Thoracic aorta (tissue), 2 donors: ENCODE measurements at places on chromosomes 5 and 9. TPM values are rescaled to one million over a fixed set of nuclear protein-coding genes. Genes with fewer than 3 reads are reported as not detected.

GRIN1 gene
- total RNA-seq = not detected

CCDC112 gene
- 11.1 TPM for total RNA-seq

GRCh38 chr5:170429014-170429413, 39.8 kb upstream of the KCNMB1 start:
- H3K4me1 ChIP-seq = no peaks in the 10 kb centered on the region
- H3K27ac ChIP-seq = no peak overlapping the region
- H3K36me3 ChIP-seq = no peaks in the 10 kb centered on the region

DNA sequence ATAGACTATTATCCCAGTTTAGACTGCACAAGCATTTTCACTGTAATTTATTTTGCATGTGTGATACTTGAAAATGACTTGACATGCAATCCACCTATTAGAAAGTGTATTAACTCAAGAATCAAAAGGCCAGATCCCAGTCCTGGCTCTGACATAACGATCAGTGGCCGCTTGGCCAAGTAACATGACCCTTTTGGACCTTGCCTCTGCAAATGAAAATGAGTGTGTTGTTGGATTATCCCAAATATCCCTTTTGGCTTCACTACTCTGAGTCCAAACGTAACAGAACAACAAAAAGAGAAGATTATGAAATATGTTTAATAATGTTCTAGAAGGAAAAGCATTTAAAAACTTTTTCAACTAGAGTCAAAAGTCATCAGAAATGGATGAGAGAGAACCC, 19.0 kb downstream of the DMGDH start:
- H3K4me1 ChIP-seq = no peaks in the 10 kb centered on the region
- no peaks in the 10 kb centered on the region for H3K36me3 ChIP-seq
- H3K4me3 ChIP-seq = no peak overlapping the region
- no peaks in the 10 kb centered on the region for H3K27me3 ChIP-seq

DNA sequence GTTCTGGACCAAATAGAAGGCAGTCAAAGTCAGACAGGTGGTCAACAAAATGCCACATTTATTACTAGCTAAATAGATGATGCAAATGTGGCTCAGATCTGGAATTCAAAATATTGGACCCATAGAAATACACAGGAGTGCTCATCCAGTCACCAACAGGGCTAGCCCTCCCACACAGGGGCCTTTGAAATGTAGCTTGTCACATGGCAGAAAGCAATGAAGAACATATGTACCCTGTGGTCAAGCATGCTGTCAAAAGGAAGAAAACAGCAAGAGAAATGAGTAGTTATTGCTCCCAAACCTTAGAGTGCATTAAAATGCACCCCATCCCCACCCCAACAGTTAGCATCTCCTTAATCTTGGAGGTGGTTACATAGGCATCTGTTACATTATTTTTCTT, 20.9 kb upstream of the CCDC112 start:
- no peaks in the 10 kb centered on the region for H3K27me3 ChIP-seq
- no peak overlapping the region for H3K27ac ChIP-seq
- no peaks in the 10 kb centered on the region for H3K4me1 ChIP-seq
- DNase-seq = no peak
- no peaks in the 10 kb centered on the region for H3K36me3 ChIP-seq

DNA sequence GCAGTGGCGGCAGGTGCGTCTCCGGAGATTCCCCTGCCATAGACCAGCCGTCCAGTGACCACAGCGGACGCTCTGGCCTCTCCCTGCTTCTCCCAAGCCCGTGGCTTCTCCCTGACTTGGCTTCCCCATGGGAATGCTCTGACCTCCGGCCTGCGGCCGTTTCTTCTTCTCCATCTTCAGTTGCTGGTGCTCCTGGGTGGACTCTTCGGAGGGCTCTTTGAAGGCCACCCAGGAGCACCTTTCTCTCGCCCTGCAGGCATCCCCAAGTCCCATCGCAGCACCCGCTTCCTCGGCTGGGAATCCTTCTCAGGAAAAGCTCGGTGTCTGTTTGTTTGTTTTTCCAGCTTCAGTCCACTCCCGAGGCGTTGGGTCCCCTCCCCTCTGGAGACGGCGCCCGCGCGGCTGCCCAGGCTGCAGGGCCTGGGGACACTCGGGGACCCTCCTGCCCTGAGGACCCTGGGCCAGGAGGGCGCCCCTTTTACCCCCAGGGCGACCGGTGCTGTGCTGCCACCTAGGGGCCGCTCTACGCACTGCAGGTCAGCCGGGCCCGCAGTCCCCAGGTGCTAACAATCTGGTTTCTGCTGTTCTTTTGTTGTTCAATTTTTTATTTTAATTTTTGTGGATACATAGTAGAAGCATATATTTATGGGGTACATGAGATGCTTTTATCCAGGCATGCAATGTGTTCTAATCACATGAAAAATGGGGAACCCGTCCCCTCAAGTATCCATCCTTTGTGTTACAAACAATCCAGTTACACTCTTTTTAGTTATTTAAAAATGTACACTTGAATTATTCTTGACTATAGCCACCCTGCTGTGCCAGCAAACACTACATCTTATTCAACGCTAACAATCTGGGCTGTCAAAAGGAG, 197.9 kb upstream of the ADAMTS16 start:
- H3K4me1 ChIP-seq = no peaks in the 10 kb centered on the region
- no peak overlapping the region for H3K27ac ChIP-seq
- no peak overlapping the region for H3K4me3 ChIP-seq
- H3K36me3 ChIP-seq = no peaks in the 10 kb centered on the region
- no peak for DNase-seq

DNA sequence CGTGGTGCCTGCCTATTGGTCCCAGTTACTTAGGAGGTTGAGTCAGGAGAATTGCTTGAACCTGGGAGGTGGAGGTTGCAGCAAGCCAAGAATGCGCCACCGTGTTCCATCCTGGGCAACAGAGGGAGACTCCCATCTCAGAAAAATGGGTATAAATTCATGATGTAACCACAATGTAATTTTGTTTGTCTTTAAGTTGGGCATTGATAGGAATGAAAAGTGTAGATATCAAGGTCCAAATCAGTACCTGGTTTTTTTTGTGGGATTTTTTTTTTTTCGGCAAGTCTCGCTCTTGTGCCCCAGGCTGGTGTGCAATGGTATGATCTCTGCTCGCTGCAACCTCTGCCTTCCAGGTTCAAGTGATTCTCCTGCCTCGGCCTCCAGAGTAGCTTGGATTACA, 7.4 kb downstream of the NPM1 start:
- no peak overlapping the region for H3K4me3 ChIP-seq
- H3K27me3 ChIP-seq = no peaks in the 10 kb centered on the region
- DNase-seq = no peak
- H3K27ac ChIP-seq = no peak overlapping the region
- H3K36me3 ChIP-seq = peaks cover 27% of the 10 kb centered on the region

DNA sequence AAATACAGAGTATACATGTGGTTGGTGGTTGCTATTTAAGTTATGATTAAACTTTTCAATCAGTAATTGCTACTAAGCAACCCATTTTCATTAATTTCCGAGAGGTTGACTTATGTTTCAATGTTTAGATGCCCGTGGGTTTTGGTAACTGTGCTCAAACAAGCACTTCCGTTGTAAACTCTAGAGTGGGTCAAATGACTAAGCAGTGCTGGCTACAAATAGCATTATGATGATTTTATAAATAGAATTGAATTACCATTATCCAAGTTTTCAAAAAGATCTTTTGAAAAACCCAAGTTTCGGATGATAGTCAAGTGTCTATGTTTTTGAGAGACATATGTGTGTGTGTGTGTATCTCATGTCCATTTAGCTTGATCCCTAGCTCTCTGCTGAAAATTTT, 2369.4 kb upstream of the ACO1 start:
- H3K27ac ChIP-seq = no peak overlapping the region
- no peaks in the 10 kb centered on the region for H3K4me1 ChIP-seq
- no peaks in the 10 kb centered on the region for H3K36me3 ChIP-seq
- no peaks in the 10 kb centered on the region for H3K27me3 ChIP-seq
- no peak overlapping the region for H3K4me3 ChIP-seq

AFAP1L1 gene
- 6.8 TPM for total RNA-seq
